Large intestine (tissue), 12 donors: ENCODE measurements at places on chromosomes 2 and 18. TPM values are rescaled to one million over a fixed set of nuclear protein-coding genes. Genes with fewer than 3 reads are reported as not detected.
A peak's percentile ranks its signal among the peaks of the same experiment; 100 is the strongest.

The VWC2L gene
- 0.03 TPM for polyA plus RNA-seq

The PID1 gene
- polyA plus RNA-seq: 12.4 TPM

GRCh38 chr2:118614841-118615271 lies 232.6 kb downstream of the EN1 start:
- H3K36me3 ChIP-seq: no peaks in the 10 kb centered on the region
- H3K27ac ChIP-seq: peak overlapping the region; percentile 64
- H3K27me3 ChIP-seq: no peaks in the 10 kb centered on the region
- no peak overlapping the region for H3K4me3 ChIP-seq
- DNase-seq: no peak
- peaks cover 38% of the 10 kb centered on the region for H3K4me1 ChIP-seq

- no peak overlapping the region for H3K27ac ChIP-seq
- no peak overlapping the region for H3K4me3 ChIP-seq
- H3K4me1 ChIP-seq: no peaks in the 10 kb centered on the region
- no peaks in the 10 kb centered on the region for H3K27me3 ChIP-seq
- DNase-seq: no peak
Observed at GRCh38 chr18:30175061-30175574, 867.4 kb downstream of the DSC3 start.

- peaks cover 6% of the 10 kb centered on the region for H3K36me3 ChIP-seq
- H3K4me3 ChIP-seq: no peak overlapping the region
- H3K27me3 ChIP-seq: no peaks in the 10 kb centered on the region
- H3K4me1 ChIP-seq: peaks cover 5% of the 10 kb centered on the region
- no peak for DNase-seq
- no peak overlapping the region for H3K27ac ChIP-seq
Observed at GRCh38 chr2:186459009-186459408, 27.1 kb upstream of the ZC3H15 start.
